ENCODE measurements at places on chromosomes 12 and 14. TPM values are rescaled to one million over a fixed set of nuclear protein-coding genes. Genes with fewer than 3 reads are reported as not detected.

- peaks cover 3% of the 10 kb centered on the region for H3K36me3 ChIP-seq
- H3K27ac ChIP-seq = peak overlapping the region; percentile 32
- H3K4me1 ChIP-seq = peaks cover 33% of the 10 kb centered on the region
- H3K4me3 ChIP-seq = peak overlapping the region; percentile 85
- DNase-seq = peak; percentile 79
- H3K27me3 ChIP-seq = peaks cover 39% of the 10 kb centered on the region
Measured at GRCh38 chr12:50055831-50056638, 1.4 kb upstream of the ASIC1 start.

DNA sequence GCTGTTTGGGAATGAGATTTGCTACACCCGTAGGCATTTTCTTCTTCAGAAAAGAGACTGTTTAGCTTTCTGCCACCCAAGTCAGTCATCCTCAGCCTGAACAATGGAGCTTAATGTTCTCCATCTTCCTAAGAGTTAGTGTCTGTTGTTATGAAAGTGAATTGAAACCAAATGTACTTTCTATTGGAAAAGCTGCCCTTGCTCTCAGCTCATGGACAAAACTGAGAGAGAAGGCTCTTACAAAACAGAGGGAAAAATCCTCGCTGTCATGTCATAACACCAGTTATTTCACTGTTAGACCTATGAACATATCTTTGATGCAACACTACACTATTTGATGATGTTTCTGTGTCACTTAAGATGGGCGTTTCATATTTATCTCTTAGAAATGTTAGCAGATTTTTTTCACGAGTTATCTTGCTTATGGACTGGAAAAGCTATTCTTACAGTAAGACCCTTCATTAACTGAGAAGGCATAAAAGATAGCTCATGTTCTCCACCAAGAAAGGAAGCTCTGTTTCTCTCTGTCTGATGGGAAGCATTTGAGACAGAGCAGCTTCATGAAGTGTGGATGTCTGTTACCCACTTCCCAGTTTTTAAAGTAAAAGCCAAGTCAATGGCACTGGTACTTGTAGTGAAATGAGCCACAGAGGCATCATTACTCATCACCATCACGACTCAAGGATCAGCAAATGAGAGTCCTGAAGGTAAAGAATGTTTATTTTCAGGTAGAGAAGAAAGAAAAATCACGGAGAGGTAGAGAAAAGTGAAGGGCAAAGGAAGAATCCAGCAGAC, 483.9 kb downstream of the ZFP36L1 start:
- H3K4me3 ChIP-seq = no peak overlapping the region
- H3K27ac ChIP-seq = no peak overlapping the region
- no peaks in the 10 kb centered on the region for H3K27me3 ChIP-seq
- no peaks in the 10 kb centered on the region for H3K36me3 ChIP-seq
- peaks cover 32% of the 10 kb centered on the region for H3K4me1 ChIP-seq

- no peaks in the 10 kb centered on the region for H3K27me3 ChIP-seq
- no peak overlapping the region for H3K27ac ChIP-seq
- no peaks in the 10 kb centered on the region for H3K4me1 ChIP-seq
Measured at GRCh38 chr12:114895827-114896226, 211.9 kb upstream of the TBX3 start.

DNA sequence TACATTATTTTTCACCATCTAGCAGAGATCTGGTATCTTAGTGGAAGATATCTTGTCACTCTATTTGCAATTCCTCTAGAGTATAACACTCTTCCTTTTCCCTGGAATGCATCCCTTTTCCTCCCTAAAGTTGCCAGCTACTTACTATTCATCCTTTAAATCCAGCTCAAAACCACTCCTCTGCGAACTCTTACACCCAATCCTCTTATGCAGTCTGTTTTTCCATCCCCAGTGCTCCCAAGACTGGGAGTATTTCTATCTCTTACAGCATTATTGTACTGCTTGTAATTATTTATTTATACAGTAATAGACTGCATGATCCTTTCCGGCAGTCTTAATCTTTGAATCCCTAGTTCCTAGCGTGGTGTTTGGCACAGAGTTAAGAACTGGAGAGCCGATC, 2.9 kb upstream of the SRGAP1 start:
- no peaks in the 10 kb centered on the region for H3K36me3 ChIP-seq
- H3K27ac ChIP-seq = no peak overlapping the region
- peaks cover 26% of the 10 kb centered on the region for H3K27me3 ChIP-seq
- no peak overlapping the region for H3K4me3 ChIP-seq
- H3K4me1 ChIP-seq = peaks cover 8% of the 10 kb centered on the region

DNA sequence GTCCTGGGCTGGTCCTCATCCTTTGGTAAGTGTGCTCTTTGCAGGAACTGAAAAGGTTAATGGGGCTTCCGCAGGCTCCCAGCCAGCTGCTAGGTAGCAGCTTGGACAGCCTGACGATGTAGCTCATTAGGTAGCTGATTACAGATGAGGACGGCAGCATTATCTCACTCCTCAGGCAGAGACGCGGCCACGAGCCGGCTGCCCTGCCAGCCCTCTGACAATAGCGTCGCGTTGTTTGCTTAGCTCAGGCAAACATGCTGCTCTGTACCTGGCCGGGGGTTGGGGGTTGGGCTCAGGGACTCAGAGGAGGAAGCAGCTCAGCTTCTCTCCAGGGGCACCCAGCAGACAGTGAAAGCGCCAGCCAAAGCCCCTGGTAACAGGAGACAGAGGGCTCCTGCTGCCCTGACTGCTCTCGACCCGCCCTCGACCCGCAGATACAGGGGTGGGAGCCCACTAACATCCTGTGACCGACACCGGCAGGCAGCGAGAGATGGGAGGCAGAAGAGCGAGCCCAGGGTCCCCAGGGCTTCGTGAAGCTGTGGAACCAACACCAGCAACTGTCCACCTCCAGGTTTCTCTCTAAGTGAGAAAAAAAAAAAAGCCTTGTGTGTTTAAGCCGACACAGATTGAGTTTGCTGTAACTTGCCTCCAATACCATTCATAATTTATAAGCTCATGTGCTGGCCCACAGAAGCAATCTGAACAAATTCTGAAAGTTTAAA, 53.4 kb upstream of the DLK1 start:
- no peaks in the 10 kb centered on the region for H3K4me1 ChIP-seq
- H3K27ac ChIP-seq = no peak overlapping the region
- H3K27me3 ChIP-seq = peaks cover 36% of the 10 kb centered on the region
- no peaks in the 10 kb centered on the region for H3K36me3 ChIP-seq
- H3K4me3 ChIP-seq = no peak overlapping the region
- DNase-seq = no peak

DNA sequence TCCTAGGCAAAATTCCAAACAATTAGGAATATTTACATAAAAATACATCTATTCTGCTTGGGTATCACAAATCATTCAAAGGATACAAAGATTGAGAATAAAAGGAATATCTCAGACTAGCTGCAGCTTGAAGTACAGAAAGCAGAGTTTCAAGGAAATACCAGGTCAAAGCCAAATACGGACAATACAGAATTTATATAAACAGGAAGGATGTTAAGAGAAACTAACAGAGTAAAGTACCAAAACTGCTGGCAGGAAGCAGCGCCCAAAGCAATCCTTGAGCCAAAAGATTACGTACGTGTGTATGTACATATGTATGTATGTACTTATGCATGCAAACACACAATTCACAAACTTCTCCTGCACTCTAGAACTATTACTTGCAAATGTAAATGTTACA, 86.6 kb downstream of the PPP1R12A start:
- no peaks in the 10 kb centered on the region for H3K27me3 ChIP-seq
- peaks cover 37% of the 10 kb centered on the region for H3K36me3 ChIP-seq
- no peak for DNase-seq
- peaks cover 30% of the 10 kb centered on the region for H3K4me1 ChIP-seq

DNA sequence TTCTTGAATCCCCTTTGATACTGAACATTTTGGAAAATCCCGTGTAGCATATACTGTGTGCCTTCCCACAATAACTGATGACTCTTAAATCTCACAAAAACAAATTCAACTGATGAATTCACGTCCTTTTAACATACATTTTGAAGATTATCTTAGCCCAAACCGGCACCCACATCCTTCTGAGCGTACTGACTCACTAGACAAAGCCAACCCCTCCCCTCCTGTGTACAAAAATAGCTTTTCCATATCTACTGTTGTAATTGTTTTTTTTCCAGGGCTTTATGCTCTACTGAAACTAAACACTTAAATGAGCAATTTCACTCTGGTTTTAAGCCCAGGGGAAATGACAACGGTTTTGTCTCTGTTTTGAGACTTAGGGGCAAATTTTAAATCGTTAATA, 109.4 kb upstream of the ATF7IP start:
- peak overlapping the region; percentile 99 for H3K27ac ChIP-seq
- peak; percentile 70 for DNase-seq
- H3K36me3 ChIP-seq = peaks cover 18% of the 10 kb centered on the region
- H3K27me3 ChIP-seq = no peaks in the 10 kb centered on the region

GRCh38 chr12:4954621-4955354, 45.1 kb downstream of the KCNA1 start:
- no peak for DNase-seq
- H3K27me3 ChIP-seq = peaks cover 49% of the 10 kb centered on the region
- H3K4me3 ChIP-seq = no peak overlapping the region
- no peak overlapping the region for H3K27ac ChIP-seq
- H3K36me3 ChIP-seq = no peaks in the 10 kb centered on the region

DNA sequence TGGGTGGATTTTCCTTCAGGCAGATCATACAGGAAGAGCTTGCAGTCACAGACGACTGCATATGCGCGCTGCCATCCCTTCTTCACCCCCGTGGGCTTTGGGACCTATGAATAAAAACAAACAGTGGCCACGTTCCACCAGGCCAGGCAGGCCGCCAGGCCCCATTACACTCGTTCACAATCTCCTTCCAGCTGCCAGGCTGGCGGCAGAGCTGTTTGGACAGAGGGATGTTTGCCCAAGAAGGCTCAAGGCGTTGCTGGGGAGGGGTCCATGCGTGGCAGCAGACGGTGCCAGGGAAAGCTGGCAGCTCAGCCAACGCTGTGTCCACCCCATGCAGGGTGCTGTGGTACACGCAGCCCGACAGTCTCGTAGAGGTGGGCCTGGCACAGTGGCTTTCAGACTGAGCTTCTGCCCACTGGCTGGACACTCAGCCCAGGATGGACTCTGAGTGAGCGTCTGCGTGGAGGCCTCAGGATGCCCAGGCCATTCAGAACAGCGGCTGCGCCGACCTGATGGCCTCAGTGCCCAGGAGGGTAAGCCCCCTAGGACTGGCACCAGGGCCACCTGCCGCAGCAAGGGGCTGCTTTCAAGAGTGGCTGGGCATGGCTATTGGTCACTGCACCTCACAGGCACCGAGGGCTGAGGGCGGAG, 27.5 kb downstream of the AMN start:
- no peak overlapping the region for H3K27ac ChIP-seq
- no peaks in the 10 kb centered on the region for H3K27me3 ChIP-seq
- H3K4me3 ChIP-seq = no peak overlapping the region
- peaks cover 3% of the 10 kb centered on the region for H3K36me3 ChIP-seq
- peaks cover 22% of the 10 kb centered on the region for H3K4me1 ChIP-seq

DNA sequence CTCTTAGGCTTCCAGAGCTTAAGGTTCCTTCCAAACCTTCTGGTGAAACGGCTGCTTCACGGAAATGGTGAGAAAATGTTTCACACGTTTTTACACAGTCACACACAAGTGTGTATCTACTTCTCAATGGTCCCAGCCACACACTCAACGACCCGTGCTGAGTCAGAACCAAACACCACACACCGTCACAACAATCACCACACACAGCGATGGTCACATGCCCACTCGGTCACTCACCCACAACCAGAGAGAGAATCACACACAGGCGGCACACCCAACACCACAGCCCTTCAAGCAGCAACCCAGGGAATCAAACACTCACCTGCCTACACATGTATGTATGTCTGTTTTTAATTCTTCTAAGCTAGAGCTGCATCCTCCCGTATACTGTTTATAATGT, 12.6 kb upstream of the PLEKHD1 start:
- no peak overlapping the region for H3K27ac ChIP-seq
- DNase-seq = peak; percentile 8
- peaks cover 2% of the 10 kb centered on the region for H3K36me3 ChIP-seq
- H3K4me3 ChIP-seq = no peak overlapping the region
- H3K27me3 ChIP-seq = no peaks in the 10 kb centered on the region

- DNase-seq = no peak
- H3K4me1 ChIP-seq = no peaks in the 10 kb centered on the region
- no peak overlapping the region for H3K4me3 ChIP-seq
- peaks cover 1% of the 10 kb centered on the region for H3K36me3 ChIP-seq
Measured at GRCh38 chr14:22780105-22780679, 13.7 kb downstream of the OXA1L start.

DNA sequence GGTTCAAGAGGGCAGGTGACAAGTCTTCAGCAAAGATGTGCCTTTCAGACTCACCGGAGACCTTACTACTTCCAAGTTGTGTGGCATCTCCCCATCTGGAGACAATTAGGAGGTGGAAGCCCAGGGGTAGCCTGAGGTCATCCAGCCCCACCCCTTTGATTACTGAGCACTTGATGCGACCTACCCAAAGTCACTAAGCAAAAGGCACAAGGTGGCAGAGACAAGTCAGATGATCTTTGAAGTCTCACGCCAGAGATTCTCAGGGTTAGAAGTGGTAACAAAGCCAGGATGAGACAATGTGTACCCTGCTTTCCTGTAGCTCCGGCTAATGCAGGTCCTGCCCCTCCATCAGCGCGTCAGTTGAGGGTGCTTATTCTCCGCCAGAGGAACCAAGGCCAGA, 1.4 kb upstream of the FOXN3 start:
- DNase-seq = peak; percentile 48
- peaks cover 60% of the 10 kb centered on the region for H3K4me1 ChIP-seq
- peak overlapping the region; percentile 83 for H3K4me3 ChIP-seq
- peak overlapping the region; percentile 95 for H3K27ac ChIP-seq
- H3K27me3 ChIP-seq = no peaks in the 10 kb centered on the region

DNA sequence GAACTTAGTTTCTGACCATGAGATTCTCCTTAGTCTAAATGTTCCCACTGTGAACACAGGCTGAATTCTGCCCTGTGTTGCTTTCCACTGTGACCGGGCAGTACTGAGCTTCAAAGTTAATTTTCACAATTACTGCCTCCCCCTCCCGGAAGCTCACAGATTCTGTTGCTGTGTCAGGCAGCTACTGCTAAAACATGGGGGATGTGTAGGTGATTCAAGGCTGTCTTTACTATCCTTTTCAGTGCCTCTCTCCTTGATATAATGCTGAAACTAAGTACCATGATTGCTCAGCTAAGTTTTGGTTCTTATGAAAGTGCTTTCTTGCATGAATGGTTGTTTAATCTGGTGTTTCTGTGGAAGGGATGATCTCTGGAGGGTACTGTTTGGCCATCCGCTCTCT, 428.3 kb upstream of the NOVA1 start:
- H3K4me1 ChIP-seq = no peaks in the 10 kb centered on the region
- H3K4me3 ChIP-seq = no peak overlapping the region
- no peaks in the 10 kb centered on the region for H3K36me3 ChIP-seq
- no peak for DNase-seq

DNA sequence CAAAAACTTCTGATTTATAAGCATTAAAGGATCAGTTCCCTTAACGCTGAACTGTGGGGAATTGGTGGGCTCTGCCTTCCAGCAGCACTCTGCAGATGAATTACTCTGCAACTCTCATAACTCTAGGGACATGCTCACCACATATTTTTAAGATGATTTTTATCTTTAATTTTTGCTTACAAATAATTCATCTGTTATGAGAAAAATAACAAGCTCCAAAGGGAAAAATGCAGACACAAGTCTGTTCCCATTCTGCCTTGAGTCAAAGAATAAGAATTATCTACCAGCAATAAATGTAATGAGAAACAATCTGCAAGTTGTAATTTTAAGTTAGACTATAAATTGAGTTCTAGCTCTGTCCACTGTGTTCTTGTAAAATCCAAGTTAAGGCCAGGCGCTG, 133.1 kb upstream of the MDM1 start:
- no peaks in the 10 kb centered on the region for H3K27me3 ChIP-seq
- peaks cover 6% of the 10 kb centered on the region for H3K4me1 ChIP-seq
- H3K4me3 ChIP-seq = no peak overlapping the region
- no peak overlapping the region for H3K27ac ChIP-seq
- H3K36me3 ChIP-seq = no peaks in the 10 kb centered on the region
- DNase-seq = no peak

The REM2 gene
- 0.33 TPM for total RNA-seq

The CCT2 gene
- total RNA-seq = 360 TPM

The C3AR1 gene
- total RNA-seq = 0.57 TPM

The GPRC5A gene
- 0.35 TPM for total RNA-seq

The PLEKHD1 gene
- 0.05 TPM for total RNA-seq

The DNAI7 gene
- total RNA-seq = not detected

The MYF6 gene
- total RNA-seq = not detected
